ENCODE measurements at places on chromosomes 4 and X.

DNA sequence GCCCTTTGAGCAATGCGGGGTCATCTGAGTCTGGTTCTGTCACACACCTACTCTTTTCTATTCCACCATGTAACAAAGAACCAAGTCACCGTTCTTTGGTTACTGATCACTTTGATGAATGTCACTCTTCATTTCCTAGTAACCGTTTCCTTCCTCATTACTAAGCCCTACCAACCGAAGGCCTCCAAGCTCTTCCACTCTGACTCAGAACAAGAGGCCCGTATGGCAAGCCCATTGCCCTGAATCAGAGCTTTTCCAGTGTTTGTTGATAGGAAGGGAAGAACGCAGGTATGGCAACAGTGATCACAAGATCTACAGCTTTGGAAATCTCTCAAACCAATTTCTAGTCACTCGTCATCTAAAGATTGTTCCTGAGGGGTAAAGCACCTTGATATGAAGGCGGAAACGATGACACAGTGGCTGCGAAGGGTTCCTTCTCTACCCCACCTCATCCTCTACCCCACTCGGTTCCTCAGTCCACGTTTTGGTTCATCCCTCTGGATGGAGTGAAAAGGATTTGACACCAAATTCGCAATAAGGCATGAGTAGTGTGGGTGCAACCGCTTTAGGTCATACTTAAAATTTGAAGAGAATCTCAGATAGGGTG is 28.0 kb upstream of the CD40LG start:
- no peak for DNase-seq

DNA sequence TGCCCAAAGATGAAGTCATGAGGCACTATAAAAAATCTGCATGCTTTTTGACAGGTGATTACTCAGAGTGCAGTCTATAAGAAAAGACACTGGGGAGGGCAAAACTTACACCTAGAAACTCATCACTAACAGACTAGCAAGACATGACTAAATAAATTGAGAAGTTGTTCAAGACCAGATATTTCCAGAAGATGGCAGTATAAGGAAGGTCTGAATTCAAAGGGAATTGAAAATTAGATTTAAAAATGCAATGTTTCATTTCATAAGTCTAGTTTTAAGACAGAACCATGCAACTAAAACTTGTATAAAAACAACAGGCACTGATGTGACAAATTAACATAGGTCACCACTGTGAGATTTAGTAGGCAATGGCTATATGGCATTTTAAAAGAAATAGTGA is 232.5 kb upstream of the POF1B start:
- peak; percentile 23 for DNase-seq

GRCh38 chr4:39655211-39655610 is 16.5 kb upstream of the SMIM14 start:
- no peak for DNase-seq

GRCh38 chr4:67531379-67531962 is 13.8 kb downstream of the CENPC start:
- DNase-seq = no peak

- DNase-seq = no peak
These were observed 61.2 kb downstream of the NDNF start for GRCh38 chr4:121011138-121011537.

Measured in fibroblast of pulmonary artery (primary cell).